Activated naive CD4-positive, alpha-beta T cell treated with anti-CD3 and anti-CD28 coated beads, Interleukin-2, amount 50 U/mL, for 16 hours (primary cell): ENCODE measurements at places on chromosomes 16 and 17.

DNA sequence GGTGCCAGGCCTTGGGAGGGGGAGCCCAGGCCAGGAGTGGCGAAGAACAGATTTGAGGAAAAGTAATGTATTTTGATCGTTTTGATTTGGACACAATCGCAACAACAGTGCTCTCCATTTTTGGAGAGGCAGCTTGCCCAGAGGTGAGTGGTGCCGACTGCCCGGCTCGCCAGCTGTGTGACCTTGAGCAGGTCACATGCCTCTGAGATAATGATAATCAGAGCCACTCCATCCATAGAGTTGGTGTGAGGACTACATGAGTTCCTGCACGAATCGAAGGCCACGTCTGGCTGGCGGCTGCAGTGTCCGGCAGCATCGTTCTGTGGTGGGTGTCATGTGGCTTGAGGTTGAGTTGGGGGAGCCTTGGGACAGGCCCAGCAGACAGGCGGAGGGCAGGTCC is 20.7 kb downstream of the LLGL2 start:
- no peak for DNase-seq

DNA sequence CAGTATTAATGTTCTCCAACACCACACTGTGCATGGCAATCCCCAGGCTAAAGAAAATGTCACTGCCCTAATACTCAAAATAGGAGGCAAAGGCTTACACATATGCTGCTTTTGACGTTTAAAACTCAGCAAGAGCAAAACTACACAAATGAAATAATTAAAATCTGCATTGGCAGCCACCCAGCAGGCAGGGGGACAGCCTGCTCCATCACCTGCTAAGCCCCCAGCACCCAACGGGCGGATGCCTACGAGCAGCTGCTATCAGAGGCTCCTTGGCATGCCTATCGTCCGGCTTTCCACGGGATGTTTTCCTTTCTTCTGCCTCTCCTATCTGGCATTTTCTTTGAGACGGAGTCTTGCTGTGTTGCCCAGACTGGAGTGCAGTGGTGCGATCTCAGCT is 337.5 kb downstream of the SOX9 start:
- no peak for DNase-seq

GRCh38 chr16:31265329-31266245 is 5.8 kb downstream of the ITGAM start:
- peak; percentile 68 for DNase-seq

GRCh38 chr16:49048557-49048956 is 233.1 kb downstream of the CBLN1 start:
- DNase-seq = no peak

- DNase-seq = no peak
These were observed 3.6 kb downstream of the P2RX5 start for GRCh38 chr17:3692346-3692745.

DNA sequence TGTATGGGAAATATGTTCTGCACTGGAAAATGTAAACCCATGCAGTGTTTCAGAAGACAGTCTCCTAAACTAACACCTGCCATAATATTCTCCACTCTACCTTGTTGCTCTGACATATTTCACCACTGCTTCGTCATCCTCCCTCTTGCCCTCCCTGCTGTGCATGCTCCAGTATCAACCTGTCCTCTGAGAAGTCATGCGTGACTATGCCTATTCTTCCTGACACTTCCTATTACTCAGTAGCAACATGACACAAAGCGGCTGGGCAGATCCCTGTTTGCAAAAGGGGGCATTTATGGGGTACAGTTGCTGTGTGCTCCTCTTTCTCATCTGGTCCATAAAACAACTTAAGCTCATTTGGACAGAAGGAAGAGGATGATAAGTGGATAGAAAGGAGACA is 805.6 kb upstream of the EEF2KMT start:
- no peak for DNase-seq

- DNase-seq = peak; percentile 46
These were observed 902 bp upstream of the DHRS7B start for GRCh38 chr17:21125862-21126261.

DNA sequence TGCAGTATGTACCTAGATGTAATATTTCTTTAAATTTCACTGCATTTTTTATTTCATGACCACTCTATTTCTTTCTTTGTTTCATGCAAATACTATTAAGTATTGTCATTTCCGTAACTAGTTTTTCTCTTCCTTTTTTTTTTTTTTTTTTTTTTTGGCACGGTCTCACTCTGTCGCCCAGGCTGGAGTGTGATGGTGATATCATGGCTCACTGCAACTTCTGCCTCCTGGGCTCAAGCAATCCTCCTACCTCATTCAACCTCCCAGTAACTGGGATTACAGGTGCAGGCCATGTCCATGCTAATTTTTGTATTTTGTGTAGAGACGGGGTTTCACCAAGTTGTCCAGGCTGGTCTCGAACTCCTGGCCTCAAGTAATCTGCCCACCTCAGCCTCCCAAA is 70.7 kb downstream of the TMEM114 start:
- DNase-seq = no peak

GRCh38 chr17:36721560-36722120 is 120.3 kb downstream of the MRM1 start:
- DNase-seq = peak; percentile 50

DNA sequence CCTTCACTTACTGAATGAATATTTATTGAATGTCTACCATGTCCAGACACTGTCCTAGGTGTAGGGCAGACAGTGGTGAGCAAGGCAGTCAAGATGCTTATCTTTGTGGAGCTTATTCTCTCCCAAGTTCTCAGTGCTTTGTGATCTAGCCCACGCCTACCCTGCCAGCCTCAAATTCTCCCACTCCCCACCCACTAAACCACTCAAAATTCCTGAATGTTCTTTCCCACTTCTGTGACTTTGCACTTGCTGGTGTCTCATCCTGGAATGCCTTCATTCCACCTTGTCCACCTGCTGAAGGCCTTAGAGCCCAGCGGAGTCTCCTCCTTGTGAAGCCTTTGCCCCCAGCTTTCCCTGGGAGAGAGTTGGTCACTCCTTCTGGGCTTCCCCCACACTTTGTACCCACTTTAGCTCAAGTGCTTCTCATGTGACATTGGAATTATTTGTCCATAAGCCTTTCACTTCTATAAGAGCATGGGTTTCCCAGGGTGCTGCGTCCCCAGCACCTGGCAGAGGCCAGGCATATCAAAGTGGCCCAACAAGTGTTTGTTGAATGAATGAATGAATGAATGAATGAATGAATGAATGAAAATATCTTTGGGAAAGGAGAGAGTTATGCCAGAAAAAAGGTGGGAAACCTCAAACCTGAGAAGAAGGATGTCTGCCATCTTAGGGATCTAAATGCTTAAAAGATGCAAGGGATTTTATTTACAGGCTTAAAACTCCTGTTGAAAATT is 23.0 kb downstream of the CCDC182 start:
- DNase-seq = no peak

DNA sequence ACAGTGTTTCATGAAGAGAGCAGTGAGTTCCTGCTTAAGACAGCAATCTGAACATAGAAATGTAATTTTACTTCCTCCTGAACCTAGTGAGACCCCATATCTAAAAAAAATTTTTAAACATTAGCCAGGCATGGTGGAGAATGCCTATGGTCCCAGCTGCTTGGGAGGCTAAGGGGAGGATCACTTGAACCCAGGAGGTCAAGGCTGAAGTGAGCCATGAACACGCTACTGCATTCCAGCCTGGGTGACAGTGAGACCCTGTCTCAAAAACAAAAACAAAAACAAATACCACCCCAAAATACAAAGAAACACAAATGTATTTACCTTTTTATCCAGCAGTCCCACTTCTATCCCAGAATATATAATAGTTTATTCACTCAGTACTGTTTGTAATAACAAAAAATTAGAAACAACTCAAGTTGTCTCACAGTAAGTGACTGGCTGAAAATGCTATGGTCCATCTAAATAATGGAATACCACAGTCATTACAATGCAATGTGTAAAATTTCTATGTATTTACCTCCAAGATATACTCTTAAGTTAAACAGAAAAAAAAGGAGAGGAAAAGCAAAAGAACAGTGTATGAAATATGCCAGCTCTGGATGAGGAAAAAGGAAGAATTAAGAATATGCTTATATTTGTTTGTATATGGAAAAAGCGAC is 16.3 kb downstream of the CFDP1 start:
- DNase-seq = no peak

GRCh38 chr17:75335315-75335714 is 46.1 kb upstream of the SLC25A19 start:
- DNase-seq = no peak

- no peak for DNase-seq
These were observed 594 bp upstream of the ABCA6 start for GRCh38 chr17:69142175-69142802.

DNA sequence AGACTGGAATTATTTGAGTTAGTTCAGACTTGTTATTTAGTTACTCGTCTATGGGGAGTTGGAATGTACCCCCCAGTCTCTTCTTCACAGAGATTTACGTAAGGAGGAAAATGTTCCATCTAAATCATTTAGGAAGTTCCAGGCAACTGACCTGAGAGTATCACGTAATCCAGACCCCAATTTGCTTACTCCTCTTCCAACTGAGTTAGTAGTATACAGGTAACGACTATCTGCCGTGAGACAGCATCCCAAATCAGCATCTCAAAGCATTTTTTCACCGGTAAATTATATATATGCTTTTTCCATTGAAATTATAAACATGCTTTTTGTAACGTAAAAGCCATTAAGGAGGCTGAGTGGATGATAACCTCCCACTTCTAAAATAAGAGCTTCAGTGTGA is 214.3 kb upstream of the WSB1 start:
- no peak for DNase-seq

GRCh38 chr17:61240851-61241468 is 158.7 kb upstream of the TBX2 start:
- DNase-seq = no peak

GRCh38 chr17:9668517-9668916 is 23.2 kb downstream of the USP43 start:
- DNase-seq = no peak

GRCh38 chr16:71666928-71667707 is 41.1 kb downstream of the MARVELD3 start:
- DNase-seq = no peak

- DNase-seq = no peak
These were observed 142.7 kb upstream of the GNAO1 start for GRCh38 chr16:56048425-56049105.

GRCh38 chr17:77281904-77282367 is 141.2 kb downstream of the SEC14L1 start:
- DNase-seq = no peak

DNA sequence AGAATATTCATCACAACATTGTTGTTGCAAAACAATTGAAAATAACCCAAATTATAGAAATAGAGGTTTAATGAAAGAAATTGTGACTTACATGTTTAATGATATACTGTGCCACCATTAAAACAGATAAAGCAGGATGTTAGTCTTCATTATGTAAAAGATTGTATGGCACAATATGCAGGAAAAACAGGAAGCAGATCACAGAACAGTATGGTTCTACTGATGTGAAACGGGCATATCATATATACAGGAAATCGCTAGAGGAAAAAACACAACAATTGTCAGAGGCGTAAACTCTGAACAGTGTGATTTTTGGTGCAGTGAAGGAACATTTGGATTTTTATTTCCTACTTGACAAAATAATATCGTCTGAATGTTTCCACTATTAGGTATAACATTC is 22.0 kb downstream of the OR3A1 start:
- DNase-seq = no peak

DNA sequence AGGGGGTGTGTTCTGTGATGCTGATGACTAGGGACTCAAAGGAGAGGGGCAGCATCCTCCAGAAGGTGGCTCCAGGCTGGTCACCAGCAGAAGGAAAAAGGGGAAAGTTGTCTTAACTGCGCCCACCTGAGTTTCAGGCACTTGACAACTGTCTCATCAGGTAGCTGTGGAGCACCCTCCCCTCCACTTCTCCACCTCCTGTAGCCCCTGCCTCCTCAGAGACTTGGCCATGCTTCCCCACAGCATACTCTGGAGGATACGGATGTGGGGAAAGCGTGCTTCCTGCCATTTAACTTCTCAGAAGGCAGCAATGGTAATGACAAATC is 17.9 kb downstream of the CFAP20 start:
- DNase-seq = no peak

- DNase-seq = no peak
These were observed 54.2 kb upstream of the MED9 start for GRCh38 chr17:17422641-17423040.

DNA sequence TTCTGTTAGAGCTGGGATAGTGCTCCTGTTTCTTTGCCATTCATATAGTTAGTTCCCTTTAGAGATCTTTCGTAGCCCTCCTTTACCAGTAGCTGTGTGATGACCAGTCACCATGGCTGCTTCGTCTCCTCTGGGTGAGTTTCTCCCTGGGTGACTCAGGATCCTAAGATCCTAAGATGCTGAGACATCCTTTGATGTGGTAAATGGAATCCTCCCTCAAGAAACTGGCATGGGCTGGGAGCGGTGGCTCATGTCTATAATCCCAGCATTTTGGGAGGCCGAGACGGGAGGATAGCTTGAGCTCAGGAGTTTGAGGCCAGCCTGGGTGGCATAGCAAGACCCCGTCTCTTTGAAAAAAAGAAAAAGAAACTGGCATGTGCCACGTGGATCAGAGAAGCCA is 5.9 kb downstream of the PHAF1 start:
- no peak for DNase-seq

DNA sequence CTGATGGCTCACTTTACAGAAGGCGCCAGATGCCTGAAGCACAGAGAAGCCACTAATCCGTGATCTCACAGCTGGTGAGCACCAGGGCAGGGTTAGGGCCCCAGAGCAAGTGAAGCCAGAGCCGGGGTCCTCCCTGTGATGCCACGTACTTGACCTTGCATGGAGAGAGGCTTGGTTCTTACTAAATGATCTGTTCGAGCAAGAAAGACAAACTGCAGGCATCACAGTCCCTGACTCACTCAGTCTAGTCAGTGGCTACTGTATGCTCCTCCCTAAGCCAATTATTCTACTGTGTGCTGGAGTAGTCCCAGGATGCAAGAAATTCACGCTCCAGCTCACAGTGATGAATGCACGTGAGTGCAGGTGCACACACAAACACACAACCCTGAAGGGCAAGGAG is 55.4 kb downstream of the SDK2 start:
- no peak for DNase-seq

- peak; percentile 51 for DNase-seq
These were observed 362 bp downstream of the KLHDC4 start for GRCh38 chr16:87765473-87765775.

DNA sequence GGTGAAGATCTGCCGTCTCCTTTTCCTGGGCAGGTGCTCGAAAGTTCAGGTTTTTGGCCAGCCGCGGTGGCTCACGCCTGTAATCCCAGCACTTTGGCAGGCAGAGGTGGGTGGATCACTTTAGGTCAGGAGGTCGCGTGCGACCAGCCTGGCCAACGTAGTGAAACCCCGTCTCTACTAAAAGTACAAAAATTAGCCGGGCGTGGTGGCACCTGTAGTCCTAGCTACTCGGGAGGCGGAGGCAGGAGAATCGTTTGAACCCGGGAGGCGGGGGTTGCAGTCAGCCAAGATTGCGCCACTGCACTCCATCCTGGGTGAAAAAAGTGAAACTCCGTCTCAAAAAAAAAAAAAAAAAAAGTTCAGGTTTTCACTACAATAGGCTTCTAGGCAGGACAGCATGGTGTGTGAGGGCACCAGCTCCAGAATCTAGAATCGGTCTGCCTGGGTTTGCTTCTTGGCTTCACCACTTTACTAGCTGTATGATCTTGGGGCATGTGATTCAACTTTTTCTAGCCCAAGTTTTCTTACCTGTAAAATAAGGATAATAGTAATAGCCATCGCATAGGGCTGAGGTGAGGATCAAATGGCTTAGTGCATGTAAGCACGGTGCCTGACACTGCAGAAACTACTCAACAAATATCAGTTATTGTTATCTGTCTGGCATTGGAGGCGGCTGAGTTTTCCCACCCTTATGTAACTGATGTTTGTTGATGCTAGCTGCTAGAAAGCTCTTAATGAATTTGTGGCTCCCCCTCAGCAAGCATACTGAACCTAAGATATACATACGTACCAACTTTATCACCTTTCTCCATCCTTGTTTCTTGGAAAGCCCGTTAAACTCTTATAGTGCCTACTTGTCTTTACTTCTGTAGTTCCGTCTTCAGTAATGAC is 1.3 kb downstream of the PSMD12 start:
- DNase-seq = no peak
